HT1080 (cell line): ENCODE measurements at places on chromosomes 1 and 21. TPM values are rescaled to one million over a fixed set of nuclear protein-coding genes. Genes with fewer than 3 reads are reported as not detected.

DNA sequence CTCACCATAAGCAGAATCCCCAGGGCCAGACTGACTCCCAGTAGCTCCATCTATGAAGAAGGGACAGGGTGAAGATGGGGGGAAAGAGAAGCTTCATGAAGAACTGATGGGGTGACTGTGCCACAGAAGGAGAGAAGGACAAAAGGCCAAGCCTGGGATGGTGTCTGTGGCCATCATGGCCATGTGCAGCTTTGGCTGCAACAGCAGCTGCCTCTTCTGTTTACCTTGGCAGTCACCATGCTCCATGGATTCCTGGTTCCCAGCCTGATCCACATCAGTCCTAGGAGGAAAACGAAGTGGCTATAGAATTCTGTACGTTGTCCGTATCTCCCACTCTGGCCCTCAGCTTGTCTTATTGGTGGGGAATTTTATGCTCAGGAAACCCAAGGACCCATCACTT lies 12.0 kb downstream of the SEMA6C start:
- no peak for DNase-seq

DNA sequence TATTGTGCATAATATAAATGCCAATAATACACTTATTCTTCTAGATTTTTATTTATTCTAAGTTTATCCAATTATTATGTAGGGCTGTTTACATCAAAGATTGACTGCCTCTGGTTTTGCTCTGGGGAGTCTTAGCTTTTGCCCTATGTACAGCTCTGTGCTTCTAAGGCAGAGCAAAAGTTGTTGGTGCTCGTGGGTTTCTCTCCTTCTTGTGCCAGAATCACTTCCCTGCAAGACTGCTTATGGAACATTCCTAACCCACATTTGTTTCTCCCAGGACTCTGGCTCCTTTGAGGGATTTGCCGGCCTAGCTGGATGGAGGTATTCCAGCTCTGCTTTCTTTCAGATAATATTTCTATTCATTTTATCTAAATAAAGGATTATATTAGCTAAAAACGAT lies 849.1 kb downstream of the USP25 start:
- no peak for DNase-seq

Gene CELA3A
- total RNA-seq, result not detected in 2 replicates

Gene AMPD1
- total RNA-seq, result not detected in 2 replicates
